ENCODE measurements at places on chromosomes 3 and 15.

- DNase-seq: no peak
Observed at GRCh38 chr15:64751464-64751863, 23.9 kb downstream of the RBPMS2 start.

DNA sequence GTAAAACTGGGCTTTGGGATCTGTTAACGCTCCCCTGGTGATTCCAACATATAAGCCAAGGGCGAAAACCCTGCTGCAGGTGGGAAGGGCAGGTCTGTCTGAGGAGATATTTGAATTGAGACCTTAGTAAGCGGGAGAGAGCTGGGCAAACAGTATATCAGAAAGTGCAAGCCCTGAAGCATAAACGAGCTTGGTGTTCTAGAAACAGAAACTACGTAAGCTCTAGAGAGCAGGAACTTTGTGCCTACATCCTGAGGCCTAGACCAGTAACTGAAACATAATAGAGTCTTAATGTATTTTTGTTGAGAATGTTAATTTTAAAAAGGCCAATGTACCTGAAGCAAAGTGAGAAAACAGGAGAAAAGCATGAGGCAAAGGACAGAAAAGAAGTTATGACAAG, 62.9 kb upstream of the FSIP1 start:
- DNase-seq: no peak

- no peak for DNase-seq
Observed at GRCh38 chr15:100103828-100104227, 237.9 kb downstream of the ADAMTS17 start.

DNA sequence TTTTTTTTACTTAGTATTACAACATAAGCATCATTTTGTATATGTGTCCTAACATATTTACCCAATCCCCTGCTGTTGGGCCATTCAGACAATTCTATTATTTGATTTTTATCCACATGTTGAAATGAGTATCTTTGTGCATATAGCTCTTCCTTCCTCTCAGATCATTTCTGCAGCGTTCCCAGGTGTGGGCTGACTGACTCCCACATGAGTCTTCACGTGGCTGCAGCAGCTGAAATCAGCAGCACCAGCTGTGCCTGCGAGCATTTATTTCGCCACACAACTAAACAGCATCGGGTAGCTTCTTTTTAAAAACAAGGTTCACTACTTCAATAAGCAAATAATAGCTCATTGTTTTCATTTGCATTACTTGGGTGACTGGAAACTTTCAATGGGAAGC, 44.5 kb upstream of the PDE8A start:
- no peak for DNase-seq

DNA sequence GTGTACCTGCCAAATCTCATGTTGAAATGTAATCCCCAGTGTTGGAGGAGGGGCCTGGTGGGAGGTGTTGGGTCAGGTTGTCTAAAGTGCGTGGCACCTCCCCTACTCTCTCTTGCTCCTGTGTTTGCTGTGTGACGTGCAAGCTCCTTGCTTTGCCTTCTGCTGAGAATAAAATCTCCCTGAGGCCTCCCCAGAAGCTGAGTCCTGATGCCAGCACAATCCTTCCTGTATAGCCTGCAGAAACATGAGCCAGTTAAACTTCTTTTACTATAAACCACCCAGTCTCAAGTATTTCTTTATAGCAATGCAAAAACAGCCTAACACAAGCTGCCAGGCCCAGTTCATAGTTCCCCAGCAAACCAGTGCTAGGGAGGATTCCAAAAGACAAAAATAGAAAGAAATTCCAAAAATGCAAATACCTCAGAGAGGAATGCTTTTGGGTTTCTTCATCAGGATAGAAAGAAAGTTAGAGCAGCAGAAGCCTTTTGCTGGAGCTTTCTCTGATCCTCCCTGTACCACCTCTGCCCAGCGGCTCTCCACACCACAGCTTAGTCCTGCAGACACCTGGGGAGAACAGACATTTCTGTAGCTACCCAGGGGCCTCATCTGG, 25.9 kb upstream of the CDV3 start:
- peak; percentile 84 for DNase-seq

GRCh38 chr3:46947546-46947901, 29.0 kb downstream of the CCDC12 start:
- no peak for DNase-seq

DNA sequence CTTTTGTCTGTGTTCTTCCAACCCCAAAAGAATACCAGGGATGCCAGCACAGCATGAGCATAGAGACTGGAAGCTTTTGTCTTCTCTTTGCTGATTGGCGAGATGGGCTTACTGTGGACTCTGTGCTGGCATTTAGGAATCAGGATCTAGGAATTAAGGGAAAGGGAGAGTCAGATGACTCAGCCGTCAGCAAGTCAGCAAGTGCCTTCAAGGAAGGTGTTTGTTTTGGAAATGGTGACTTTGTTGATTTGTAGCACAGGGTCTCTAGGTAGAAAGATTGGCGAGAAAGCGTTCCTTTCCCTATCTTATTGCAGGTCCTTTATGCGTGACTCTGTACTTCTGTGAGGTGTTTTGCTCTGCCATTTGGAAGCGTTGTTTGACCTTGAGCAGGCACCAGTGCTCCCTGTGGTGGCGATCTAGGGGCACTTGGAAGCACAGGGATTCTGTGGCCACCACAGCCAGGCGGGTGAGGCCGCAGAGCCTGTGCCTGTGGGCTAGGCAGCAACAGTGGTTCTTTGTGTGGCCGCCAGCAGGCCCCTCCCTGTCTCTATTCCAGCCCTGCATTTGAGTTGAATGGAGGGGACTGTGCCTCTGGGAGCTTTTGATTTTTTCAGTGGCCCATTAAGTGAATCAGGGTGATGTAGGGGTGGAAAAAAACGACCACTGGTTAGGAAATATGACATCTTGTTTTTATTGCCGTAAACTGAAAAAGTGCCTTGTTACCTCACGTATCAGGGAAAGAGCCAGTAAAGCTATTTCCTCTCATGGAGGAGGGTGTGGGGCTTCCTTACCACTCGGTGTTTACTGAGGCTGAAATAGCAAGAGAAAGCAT, 19.0 kb downstream of the FAN1 start:
- peak; percentile 70 for DNase-seq

DNA sequence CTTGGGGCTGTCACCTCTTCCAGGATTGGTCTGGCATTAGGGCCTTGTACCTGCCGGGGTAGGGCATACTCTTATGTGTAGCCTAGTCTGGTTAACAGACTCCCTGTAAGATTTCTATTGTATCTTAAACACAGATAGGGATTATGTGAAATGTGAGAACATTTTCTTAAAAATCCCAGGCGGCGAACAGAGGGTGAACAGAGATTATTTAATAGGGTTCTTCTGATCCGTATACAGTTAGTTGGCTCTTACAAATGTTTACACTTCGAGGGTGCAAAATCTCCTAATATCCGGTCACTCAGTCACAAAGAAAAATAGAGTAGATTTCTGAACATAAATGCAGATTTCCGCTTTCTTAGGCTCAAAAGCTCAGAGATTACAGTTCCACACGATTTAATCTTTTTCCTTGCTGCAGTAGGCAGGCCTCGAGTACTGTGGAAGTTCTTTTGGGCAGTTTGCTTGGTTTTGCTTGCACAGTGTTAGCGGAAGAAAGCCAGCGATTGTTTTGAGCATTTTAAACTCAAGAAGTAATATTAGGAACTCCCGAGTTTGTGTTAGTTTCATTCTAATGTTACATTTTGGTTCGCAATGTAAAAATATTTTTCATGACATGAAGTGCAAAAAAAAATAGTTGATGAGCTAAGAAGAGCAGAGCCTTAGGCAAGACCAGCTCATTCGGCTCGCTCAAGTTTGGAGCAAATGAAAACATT, 993 bp downstream of the PLCL2 start:
- no peak for DNase-seq

GRCh38 chr15:29446480-29446879, 176.9 kb upstream of the NSMCE3 start:
- no peak for DNase-seq

GRCh38 chr3:53495520-53496391, 1.3 kb downstream of the CACNA1D start:
- no peak for DNase-seq

GRCh38 chr3:150744041-150744918, 18.7 kb downstream of the SIAH2 start:
- DNase-seq: no peak

- DNase-seq: peak; percentile 43
Observed at GRCh38 chr3:165185707-165186327, 10.4 kb downstream of the SLITRK3 start.

- DNase-seq: no peak
Observed at GRCh38 chr15:80636675-80637074, 58.4 kb upstream of the ABHD17C start.

- no peak for DNase-seq
Observed at GRCh38 chr3:114697401-114697800, 403.6 kb downstream of the TIGIT start.

DNA sequence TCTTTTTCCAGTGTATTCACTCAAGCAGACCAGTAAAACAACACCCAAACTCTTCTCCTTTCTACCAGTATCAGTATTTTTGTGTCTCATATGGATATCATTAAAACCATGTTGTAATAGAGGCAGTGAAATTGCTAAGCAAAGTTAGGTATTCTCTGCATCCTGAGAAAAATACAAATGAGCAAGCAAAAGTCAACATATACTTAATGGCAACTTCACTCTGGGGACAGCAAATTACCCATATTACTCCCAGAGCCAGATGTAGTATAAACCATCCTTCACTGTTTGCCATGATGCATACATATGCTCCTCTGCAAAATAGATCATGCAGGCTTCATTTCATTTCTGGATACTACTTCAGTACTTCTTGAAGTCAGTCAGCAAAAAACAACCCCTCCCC, 22.1 kb downstream of the UBA5 start:
- no peak for DNase-seq

DNA sequence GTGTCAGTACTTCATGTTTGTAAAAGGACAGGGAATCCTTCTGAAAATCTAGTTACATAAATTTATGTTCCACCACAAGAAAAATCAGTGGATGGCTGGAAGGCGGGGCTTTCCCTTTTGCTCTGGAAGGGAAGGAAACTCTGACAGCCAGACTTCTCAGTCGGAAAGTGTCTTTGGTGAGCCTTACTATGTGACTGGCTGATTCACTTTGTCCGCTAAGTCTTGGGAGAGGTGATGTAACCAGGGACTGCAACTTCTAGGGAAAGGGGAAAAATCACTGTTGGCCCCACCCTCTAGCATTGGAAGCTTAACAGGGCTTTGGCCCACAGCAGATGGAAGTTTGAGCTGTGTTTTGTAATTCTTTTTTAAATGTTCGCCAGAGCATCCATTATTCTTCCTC, 281.4 kb upstream of the CTDSPL start:
- DNase-seq: no peak

DNA sequence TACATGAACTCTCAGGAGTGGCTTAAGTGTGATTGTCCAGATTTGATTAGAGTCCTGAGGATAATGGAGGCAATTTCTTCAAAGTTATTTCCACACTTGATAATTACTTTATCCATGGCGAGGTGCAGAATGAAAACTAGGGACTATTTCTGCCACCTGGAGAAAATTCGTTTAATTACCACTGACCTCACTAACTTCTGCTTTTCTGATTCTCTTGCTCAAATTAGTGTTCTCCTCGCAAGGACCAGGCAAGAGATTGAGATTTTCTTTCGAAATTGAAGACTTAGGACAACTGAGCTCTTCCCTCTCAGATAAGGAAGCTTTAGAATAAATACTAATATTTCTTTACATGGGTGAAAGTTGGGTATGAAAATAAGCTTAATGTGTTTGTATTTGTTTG, 135.2 kb downstream of the RYR3 start:
- DNase-seq: no peak

GRCh38 chr3:62558549-62559112, 185.3 kb upstream of the FEZF2 start:
- peak; percentile 34 for DNase-seq

GRCh38 chr3:9803494-9803893, 6.6 kb upstream of the TTLL3 start:
- DNase-seq: no peak

DNA sequence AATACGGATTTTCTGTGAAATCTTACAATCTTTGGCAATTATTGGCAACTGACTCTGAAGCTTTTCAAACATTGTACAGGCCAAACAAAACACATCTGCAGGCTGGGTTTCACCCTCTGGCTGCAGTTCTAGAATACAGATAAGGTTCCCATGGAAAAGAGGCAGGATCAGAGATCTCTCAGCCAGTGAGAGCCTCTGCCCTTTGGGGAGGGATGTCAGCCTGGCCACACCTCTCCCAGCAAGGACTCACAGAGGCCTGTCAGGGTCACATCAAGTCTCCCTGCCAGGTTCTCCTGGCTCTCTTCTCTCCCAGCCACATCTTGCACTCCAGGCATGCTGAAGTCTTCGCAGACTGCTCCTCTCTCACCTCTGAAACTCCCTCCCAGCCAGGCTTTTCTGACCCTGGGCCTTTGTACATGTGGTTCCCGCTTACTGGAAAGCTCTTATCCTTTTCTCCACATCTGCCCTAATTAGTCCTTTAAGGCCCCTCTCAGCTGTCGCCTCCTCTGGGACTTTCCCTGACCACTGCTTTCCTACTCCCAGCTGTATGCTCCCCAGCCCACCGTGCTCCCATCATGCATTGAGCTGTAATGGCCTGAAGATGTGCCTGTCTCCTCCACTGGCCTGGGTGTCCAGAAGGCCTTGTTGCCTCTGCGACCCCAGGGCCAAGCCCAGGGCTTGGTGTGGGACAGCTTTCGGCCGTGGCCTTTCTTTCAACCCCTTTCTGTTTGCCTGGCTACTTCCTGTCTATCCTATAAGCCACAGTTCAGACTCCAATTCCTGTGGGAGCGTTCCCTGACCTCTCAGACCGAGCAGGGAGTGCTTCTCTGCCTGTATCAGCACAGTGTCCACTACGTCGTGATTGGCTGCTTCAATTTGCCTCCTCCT, 4.3 kb downstream of the RBP1 start:
- DNase-seq: peak; percentile 63

DNA sequence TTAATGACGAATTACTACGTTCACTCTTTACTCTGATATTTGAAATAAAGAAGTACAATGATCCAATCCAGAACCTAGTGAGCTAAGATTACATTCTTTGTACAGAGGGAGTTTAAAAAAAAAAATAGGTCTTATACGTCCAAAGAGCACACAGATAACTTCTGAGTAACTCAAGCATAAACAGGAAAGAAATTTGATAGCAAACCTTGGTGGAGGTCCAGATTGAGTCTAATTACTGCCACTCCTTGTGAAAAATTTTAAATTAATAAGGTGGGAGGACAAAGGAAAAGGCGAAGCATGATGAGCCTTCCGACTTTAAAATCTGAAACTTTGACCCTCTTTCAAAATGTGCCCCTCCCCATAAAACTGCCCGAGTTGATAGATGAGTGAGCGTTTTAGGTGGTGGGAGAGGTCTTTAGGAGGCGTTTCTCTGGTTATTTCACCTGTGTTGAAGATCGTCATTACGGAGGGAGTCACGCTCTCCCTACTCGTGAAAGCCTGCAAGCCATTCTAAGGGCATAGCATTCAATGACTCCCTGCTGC, 127.0 kb upstream of the ROBO2 start:
- DNase-seq: no peak

All from fibroblast of skin of abdomen (primary cell).